ENCODE measurements at places on chromosomes 5 and 9.

- no peak for DNase-seq
Measured at GRCh38 chr9:134267305-134267880, 58.9 kb upstream of the RXRA start.

DNA sequence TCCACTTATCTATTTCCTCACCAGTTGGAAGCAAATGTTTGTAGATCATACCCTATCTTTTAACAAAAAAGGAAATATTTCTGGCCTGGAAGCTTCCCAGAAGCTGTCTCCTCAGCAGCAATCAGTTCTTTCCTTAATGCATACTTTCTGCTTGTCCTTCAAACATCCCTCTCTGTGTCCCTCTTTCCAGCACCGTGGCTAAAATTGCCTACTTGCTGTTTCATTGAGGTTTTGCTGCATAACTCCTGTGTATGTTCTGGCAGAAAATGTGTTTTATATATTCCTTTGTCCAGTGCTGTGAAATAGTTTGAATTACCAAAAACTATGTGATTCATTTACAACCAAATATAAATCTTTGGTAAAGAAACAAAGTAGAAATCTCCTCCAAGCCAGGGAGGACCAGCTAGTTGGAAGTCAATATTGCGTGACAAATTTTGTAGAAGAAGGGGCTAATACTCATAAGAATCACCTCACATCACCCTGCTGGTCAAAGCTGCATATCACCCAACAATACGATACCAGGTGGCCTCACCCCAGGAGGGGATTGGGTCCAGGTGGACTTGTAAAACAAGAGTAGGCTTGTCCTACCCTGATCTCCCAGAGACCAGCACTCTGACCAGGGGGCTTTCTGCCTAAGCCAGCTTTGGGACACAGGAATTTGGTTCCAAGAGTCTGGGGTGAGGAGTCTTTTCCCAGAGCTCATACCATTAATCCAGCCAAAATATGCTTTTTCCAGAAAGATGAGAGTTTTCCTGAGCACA, 198.4 kb upstream of the SNX2 start:
- no peak for DNase-seq

DNA sequence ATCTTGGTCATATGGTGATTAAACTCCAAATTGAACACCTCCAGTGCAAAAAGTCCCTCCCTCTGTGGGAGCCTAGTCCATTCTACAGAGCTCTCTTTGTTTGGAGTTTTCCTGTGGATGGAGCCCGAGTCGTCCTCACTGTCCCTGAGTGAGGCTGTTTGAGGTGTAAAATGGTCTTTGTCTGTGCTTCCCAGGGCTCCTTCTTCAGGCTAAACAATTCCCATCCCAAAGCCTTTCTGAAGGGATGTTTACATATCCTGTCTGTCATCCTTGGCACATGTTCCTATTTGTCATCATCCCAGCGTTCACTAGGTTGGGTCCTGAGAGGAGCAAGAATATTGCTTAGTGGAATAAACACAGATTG, 68.9 kb downstream of the COL27A1 start:
- DNase-seq, result no peak

- no peak for DNase-seq
Measured at GRCh38 chr9:78297672-78297961, 692 bp downstream of the PSAT1 start.

DNA sequence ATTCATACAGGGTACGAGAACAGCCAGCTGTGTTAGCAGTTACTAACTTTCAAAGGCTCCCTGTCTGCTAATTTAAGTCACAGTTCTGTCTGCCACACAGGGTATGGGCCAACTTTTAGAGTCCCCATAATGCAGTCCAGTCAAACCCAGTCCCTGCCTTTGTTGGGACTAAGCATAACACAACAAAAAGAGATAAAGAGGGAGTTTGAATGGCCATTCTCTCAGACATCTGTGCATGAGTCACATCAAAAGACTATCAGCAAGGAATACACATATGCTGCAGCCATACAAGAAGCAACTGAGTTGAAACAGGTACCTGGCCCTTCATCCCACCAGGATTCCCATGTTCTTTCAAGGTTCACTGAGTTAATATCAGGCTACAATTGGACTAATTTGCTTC, 744.5 kb upstream of the C9orf72 start:
- DNase-seq, result no peak

DNA sequence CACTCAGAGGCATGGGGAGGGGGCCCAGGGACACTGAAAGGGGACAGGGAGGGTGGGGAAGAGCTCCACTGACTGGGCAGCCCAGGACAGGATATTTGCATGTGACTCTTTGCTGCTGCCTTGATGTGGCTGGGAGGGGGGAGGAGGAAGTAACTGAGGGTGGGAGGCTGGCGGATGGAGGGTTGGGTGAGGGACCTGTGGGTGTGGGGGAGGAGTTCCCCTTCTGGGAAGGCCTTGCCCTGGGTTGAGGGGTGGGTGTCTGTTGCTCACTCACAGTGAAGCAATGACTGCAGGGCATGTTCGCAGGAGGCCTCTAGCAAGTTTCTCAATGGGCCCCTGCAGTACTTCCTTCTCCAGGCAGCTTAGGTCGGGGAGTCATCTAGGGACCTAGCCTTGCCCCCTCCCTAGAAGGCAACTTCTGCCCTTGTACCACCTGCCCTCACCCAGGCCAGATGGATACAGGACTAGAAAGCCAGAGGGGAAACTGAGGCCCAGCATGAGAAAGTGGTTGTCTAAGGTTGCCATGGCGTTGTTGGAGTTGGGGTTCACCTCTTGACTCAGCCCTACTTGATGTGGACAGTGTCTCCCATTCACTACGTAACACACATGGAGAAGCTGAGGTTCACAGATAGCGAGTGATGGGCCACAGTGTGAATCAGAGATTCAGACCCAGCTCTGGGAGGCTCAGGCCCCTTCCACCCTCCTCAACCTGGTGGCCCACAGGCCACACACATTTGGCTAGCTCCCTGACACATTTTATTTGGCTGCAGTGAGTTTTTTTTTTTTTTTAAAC, 3.0 kb downstream of the GRK6 start:
- DNase-seq, result peak; percentile 79

GRCh38 chr5:95549030-95549429, 5.7 kb downstream of the SKIC3 start:
- DNase-seq, result no peak

DNA sequence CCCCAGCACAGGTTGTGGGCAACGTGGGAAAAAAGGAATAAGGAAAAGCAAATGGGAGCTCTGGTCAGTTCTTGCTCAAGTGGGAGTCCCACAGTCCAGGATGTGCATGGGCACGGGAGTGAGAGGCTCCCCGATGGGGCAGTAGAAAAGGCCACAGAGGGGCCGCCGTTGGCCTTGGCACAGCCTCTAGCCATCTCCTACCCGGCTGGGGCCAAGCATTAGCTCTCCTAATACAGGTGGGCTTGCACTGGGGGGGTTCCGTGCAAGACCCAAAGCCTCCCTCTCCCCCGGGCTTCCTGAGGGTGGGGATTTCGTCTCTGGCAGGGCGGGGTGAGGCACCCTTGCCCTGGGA, 212.2 kb upstream of the MVB12B start:
- no peak for DNase-seq

DNA sequence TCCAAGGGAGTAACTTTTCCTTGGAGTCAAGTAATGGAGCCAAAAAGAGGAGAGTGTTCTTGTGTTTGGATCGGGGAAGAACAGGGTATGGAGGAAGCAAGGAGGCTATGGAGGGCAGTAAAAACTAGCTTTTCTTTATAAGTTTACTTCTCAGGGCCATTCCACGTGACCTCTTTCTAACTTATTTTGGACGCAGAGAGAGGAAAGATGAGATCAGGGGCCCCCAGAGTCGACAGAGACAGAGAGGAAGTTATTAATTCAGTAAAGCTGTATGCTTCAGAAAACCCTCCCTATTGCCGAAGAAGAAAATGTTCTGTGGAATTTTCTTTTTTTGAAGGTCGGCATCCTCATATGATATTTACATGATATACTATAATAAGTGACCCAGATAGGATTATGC, 233.8 kb upstream of the MPDZ start:
- no peak for DNase-seq

DNA sequence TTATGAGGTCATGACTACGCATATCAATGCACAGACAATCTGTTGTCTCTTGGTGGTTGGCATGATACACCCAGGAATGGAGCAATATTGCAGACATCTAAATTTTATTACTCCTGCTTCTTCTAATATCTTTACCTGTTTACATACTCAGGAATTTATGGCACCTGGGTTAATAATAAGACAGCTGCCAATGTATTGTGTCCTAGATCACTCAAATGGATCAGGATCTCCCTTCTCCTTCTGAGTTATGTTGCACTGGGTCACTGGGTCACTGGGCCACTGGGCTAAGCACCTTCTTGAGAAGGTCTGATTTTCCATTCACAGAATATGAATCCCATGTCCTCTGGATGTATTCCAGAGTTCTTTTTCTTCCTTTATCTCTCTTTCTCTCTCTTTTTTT, 41.8 kb downstream of the CCL28 start:
- DNase-seq, result no peak

DNA sequence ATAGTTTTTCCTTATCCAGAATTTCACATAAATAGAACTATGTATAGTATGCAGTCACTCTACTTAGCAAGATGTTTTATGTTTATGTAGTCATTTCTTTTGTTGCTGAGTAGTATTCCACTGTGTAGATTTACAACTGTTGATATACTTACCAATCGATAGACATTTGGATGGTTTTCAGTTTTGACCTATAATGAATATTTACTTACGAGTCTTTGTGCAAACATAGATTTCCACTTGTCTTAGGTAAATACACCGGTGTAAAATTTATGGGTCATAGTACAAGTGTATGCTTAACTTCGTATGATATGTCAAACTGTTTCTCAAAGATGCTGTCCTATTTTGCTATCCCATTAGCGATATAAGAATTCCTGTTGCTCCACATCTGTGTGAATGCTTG, 19.7 kb upstream of the OR2K2 start:
- no peak for DNase-seq

- no peak for DNase-seq
Measured at GRCh38 chr9:132108728-132109127, 29.1 kb upstream of the MED27 start.

DNA sequence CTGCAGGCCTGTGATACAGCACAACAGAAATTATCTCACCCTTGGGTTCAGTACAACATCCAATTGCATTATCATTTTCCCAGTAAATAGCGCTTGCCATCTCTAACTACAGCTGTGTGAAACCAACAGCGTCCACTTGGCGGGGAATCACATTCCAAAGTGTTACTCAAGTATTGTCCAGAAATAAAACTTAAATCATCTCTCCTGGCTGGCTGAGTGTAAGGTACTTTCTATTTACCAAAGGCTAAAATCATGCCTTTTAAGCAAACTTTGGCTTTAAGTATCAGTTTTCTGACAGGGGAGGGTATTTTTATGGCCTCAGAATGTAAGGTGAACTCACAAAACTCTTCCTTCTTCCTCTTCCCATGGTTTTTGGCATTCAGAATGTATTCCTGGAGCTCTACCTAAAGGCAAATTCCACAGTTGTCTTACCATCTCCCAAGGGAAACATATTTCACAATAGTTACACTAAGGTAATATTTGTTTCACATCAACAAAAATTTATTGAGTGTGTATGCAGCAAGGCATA, 205.6 kb upstream of the MPDZ start:
- DNase-seq, result no peak

GRCh38 chr9:135332516-135332915, 147.1 kb upstream of the PPP1R26 start:
- DNase-seq, result no peak
